ENCODE measurements at places on chromosomes 2 and 18.
A peak's percentile ranks its signal among the peaks of the same experiment; 100 is the strongest.

- no peak for DNase-seq
Observed at GRCh38 chr2:228469721-228470120, 288.2 kb upstream of the SPHKAP start.

DNA sequence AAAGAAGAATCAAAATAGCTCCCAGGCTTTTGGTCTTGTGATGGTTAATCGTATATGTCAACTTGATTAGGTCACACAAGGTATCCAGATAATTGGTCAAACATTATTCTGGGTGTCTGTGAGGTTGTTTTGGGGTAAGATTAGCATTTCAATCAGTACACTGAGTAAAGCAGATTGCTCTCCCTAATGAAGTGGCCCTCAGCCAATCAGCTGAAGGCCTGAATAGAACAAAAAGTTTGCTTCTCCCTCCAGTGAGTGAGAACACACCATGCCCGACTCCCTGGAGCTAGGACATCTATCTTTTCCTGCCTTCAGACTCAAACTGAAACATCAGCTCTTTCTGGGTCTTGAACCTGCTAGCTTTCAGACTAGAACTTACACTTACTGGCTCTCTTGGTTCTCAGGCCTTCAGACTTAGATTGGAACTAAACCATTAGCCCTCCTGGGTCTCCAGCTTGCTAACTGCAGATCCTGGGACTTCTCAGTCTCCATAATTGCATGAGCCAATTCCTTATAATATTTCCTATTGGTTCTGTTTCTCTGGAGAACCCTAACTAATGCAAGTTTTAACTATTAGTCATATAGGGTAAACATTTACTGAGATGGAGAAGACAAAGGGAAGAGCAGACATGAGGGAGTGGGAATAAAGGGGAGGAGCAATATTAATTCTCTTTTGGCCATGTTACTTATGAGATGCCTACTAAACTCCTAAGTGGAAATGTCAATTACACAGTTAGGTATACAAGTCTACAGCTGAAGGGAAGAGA lies 25.5 kb downstream of the LNPK start:
- no peak for DNase-seq

- no peak for DNase-seq
Observed at GRCh38 chr2:39512434-39512935, 75.4 kb upstream of the MAP4K3 start.

DNA sequence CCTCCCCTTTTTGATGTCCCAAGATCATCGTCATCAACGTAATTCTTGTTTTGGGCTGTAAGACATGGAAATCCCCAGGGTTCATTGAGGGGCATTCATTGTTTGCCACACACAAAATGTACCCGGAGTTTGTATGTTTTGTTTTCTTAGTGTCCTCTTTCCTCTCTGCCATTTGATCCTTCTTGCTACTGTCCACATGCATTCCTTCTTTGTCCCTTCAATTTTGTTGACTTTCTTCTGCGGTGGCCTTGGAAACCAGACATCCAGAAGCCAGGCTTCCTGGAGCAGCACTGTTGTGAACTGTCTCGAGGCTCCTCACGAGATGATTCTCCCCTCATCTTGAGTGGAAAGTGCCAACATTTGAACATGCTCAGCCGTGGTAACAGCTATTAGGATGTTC lies 24.8 kb downstream of the IGFBP2 start:
- DNase-seq, result no peak

- peak; percentile 39 for DNase-seq
Observed at GRCh38 chr2:98822301-98823164, 91.6 kb upstream of the MGAT4A start.

DNA sequence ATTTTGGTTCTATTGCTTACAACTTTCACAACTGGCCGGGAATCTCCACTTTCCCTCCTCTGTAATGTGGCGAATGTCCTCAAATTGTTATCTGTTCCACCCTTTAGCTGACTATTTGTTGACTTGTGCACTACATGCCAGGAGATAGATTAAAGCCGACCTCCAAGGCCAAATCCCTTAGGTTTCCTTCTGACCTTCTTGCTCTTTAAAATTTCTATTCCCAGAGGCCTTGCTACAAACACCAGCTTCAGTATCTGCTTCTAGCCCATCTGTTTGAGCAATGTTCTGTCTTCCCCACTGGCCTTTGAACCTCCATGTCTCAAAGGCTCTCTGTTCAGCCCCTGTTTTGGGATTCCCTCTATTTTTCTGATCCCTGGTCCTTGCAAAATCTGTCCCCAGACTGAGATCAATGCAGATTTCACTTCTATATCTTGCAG lies 426.2 kb downstream of the LRATD1 start:
- no peak for DNase-seq

DNA sequence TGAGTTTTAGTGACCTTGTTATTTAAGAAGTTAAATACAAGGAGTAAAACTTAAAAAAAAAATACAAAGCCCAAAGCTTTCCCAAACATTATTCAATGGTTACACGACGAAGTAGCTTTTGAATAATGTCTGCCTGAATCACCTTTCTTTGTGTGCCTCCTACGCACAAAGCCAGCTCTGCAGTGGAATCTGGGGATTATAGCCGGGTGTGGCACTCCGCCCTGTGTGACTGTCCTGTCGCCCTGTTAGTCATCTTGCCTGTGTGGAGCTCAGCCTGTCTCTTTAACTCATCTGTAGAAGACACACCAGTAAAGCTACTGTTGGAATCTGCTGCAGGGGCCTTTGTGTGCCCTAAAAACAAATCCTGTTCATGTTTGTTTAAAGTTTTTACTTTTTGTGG lies 79.4 kb upstream of the TCF7L1 start:
- no peak for DNase-seq

DNA sequence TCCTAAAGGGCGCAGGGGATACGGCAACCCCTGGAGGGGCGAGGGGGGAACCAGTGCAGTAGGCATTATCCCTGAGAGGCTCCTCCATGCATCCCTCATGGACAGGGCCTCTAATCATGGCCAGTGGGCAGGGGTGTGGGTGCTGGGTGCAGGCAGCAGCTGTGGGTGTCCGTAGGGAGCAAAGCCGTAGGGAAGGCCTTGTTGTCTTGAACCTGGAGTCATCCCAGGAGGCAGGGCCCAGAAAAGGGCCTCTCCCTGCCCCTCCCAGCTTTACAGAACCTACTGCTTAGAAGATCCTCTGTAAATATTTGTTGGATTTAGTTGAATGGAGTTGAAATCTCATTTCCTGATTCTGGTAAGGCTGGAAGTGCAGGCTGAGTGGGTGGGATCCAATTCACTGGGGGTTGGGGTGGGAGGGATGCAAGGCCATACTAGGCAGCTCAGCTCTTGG lies 207.0 kb upstream of the HAAO start:
- DNase-seq, result no peak

DNA sequence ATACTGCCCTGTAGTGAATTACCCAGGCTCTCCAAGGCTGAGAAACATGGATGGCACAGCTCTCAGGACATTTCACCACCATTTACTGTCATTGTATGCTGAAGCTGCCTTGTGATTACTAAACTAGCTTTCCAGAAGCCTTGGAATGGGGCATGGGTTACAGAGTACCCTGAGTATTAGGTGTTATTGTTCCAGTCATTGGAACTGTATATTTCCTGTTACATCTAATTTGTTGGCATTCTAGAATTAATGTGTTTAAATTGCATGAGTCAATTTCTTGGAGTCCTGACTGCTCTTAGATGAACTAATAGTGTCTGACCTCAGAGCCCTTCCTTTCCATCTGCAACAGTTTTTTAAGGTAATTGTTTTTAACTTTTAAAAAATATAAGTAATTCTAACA lies 9.0 kb downstream of the DGUOK start:
- DNase-seq, result no peak

- DNase-seq, result no peak
Observed at GRCh38 chr2:43332653-43333052, 106.2 kb upstream of the ZFP36L2 start.

DNA sequence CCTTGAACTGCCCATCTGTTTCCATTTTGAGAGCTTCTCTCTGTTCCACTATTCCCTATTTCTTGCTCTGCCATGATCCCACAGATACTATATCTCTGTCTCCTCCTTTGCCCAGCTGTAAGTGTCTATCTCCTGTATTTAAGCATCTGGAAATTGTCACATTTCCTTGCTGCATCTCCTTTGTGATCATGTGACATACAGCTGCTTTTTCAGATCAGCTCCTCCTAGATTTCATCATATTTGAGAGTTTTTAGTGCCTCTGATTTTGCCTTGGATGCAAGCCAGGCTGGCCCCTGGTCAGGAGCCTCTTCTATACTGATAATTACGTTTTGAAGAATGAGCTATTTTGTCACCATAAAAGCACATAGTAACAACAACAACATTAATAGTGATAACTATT lies 131.7 kb upstream of the TNP1 start:
- DNase-seq, result no peak

DNA sequence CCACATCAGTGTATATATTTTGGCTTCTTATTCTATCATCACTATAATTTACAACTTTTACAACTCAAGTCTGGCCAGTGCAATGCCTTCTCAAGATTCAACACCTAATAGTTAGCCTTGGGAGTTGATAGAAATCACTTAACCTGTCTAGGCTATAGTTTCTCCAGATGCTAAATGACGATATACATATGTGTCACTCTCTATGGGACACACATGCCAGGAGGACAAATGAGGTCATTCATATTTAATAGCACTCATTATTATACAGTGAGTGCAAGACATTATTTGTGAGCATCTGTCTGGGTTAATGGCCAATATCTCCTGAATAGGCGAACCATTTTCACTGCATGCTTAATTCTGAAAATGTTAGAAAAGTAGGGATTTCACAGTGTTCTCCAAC lies 89.8 kb downstream of the ALK start:
- DNase-seq, result no peak

- no peak for DNase-seq
Observed at GRCh38 chr2:34961822-34962221, 1362.7 kb upstream of the FAM98A start.

DNA sequence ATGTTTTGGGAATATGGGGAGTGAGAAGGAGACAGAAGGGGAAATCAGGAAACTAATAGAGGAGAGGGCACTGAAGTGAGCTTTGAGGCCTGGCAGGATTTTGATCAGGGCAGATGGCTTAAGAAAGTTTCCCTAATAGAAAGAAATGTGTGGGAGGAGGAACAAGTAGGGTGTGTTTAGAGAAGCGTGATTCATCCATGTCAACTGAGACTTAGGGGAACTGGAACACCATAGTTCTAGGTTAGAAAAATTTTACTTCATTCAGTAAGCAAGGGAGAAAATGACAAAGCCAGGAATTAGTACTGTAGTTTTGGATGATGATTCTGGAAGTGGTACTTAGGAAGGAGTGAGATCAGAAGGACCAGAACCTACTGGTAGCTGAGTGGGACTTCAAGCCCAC lies 296.0 kb downstream of the PLCL1 start:
- no peak for DNase-seq

DNA sequence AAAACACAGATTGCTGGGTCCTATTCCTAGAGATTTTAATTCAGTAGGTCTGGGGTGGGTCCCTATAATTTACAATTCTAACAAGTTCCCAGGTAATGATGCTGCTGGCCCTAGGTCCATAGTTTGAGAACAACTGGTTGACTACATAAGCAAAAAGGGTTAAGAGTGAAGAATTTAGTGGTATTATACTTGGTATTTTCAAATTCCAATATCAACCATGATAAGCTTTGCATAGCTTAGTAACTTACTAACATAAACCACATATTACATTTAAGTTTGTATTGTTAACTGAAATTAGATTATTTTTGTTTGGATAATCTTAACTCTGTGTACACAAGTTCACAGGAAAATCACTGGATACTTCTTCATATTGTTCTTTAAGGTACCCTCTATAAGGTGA lies 862.9 kb upstream of the ACVR2A start:
- no peak for DNase-seq

DNA sequence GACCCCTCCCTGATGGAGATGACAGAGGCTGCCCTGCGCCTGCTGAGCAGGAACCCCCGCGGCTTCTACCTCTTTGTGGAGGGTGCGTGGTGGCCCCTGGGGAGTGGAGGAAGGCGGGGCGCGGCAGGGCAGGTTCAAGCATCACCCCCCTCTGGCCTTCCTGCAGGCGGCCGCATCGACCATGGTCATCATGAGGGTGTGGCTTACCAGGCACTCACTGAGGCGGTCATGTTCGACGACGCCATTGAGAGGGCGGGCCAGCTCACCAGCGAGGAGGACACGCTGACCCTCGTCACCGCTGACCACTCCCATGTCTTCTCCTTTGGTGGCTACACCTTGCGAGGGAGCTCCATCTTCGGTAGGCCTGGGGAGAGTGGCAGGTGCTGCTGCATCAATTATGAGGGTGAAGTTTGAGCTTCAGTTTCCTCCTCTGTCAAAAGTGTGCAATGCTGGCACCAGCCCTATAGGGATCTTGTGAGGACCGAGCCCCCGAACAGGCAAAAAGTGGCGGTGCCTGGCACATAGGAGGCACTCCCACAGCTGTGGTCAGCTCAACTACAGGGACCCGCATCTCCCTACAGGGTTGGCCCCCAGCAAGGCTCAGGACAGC lies 2.2 kb downstream of the ALPI start:
- DNase-seq, result no peak

DNA sequence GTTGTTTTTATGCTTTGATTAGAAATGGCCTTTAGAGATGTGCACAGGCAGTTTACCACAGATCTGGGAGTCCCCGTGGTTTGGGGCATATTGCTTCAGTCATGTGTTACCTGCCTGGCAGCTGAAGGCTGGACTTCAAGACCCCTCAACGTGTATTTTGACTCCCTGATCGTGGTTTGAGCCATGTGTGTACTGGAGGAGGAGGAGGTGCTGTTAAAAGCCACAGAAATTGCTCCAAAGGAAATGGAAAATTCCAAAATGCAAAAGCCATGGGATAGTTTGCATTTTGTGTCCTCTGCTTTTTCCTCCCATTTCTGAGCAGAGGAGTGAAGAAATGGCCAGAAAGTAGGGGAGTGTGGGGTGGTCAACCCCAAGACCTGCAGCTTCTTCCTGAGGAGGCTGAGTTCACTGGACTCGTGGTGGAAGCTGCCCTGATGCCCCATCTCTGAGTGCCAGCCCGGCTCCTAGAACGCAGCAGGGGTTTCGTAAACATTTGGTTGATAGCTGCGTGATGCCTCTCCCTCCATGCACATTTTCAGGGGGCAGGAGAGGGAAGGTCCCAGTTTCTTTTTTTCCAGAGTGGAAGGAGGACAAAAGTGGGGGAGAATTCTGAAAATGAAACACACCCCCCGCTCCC lies 45.7 kb downstream of the ITGB1BP1 start:
- no peak for DNase-seq

- DNase-seq, result no peak
Observed at GRCh38 chr18:32975163-32975436, 202.3 kb upstream of the KLHL14 start.

GRCh38 chr18:37328946-37329719 lies 236.5 kb downstream of the CELF4 start:
- no peak for DNase-seq
